ENCODE measurements at places on chromosomes 5 and 9.

- DNase-seq: no peak
These were observed 79.7 kb downstream of the ELAVL2 start for GRCh38 chr9:23746317-23746716.

GRCh38 chr9:98698856-98699255, 9.9 kb downstream of the GABBR2 start:
- DNase-seq: no peak

DNA sequence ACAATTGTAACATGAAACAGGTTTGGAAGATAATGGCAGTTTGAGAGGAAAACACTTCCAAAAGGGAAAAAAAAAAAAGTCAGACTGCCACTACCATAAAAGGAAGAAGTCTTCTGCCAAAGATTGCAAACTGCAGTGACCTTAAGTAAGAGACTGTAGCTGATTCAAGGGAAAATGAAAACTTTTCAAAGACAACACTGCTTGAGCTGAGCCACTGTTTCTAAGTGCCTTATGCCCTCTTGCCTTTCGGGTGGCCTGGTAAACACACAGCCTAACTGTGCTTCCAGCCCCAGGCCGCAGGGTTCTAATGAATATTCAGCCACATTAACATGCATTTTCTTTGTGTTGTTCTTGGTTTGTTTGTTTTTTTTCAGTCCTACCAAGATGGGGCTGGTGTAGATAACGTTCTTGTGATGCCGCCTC, 354.6 kb downstream of the BNC2 start:
- no peak for DNase-seq

DNA sequence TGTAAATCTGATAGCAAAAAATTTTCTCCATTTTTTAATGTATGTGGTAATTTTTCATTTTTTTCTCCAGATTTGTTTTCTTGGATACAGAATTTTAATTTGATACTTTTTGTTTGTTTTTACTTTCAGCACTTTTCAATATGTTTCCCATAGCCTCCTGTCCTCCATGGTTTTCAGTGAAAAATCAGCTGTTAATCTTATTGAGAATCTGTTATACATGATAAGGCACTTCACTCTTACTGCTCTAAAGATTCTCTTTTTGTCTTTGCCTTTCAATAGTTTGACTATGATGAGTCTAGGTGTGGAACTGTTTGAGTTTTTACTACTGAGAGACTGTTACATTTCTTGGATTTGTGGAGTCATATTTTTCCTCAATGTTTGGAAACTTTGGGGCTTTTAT, 455.7 kb upstream of the NUDT12 start:
- DNase-seq: no peak

DNA sequence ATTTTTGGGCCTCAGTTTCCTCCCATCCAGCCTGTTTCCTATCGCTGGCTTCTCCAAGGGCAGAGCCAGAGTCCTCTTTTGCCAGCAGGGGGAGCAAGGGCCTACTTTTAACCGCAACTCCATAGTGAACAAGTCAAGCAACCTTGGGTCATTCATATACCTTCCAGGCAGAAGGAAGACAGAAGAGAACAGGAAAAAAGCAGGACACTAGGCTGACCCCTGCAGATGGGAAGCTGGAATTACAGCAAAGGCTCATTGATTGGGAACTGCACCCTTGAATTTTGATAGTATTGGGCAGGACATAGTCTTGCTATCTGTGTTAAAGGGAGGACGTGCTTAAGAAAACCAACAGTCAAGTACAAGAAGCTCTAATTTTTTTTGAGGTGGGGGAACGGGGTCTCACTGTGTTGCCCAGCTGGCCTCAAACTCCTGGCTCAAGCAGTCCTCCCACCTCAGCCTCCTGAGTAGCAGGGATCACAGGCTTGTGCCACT, 30.1 kb downstream of the QRFP start:
- peak; percentile 77 for DNase-seq

- no peak for DNase-seq
These were observed 59.1 kb upstream of the GOLPH3 start for GRCh38 chr5:32233220-32233695.

DNA sequence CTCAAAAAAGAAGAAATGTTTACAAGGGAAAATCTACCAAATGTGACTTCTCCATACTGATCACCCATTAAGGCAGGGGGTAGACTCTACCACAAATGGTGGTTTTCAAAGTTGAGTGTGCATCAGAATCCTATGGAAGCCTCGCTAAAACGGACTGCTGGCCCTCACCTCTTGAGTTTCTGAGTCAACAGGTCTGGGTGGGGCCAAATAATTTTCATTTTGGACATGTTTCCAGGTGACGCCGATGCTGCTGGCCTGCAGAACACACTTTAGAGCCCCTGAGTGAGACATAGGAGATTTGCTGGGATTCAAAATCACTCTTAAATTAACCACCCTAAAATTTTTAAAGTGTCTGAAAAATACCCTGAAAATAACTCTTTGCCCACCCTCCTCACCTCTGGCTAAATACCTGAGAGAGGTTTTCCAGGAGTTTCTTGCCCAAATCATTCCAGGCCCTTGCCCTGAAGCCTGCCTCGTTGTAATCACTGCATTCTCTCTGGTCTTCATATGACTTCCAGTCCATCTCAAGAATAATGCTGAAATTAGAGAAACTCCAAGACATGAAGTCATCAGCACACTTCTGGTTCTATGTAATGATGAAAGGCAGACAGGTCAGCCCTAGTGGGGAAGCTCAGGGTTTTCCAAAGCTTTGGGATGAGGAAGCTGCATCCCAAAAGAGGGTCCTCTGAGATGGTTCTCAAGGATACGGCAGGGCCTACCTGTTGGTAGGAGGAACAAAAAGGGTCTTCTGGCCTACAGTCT, 18.2 kb downstream of the C9orf152 start:
- DNase-seq: no peak

GRCh38 chr9:16030528-16031185, 477.8 kb downstream of the CCDC171 start:
- no peak for DNase-seq

- no peak for DNase-seq
These were observed 9.6 kb downstream of the SLC9A3 start for GRCh38 chr5:514673-515072.

Data from HL-60 (cell line).